ENCODE measurements at places on chromosomes 5 and 9.

- DNase-seq = no peak
These were observed 12.4 kb downstream of the SLC36A1 start for GRCh38 chr5:151459680-151460324.

DNA sequence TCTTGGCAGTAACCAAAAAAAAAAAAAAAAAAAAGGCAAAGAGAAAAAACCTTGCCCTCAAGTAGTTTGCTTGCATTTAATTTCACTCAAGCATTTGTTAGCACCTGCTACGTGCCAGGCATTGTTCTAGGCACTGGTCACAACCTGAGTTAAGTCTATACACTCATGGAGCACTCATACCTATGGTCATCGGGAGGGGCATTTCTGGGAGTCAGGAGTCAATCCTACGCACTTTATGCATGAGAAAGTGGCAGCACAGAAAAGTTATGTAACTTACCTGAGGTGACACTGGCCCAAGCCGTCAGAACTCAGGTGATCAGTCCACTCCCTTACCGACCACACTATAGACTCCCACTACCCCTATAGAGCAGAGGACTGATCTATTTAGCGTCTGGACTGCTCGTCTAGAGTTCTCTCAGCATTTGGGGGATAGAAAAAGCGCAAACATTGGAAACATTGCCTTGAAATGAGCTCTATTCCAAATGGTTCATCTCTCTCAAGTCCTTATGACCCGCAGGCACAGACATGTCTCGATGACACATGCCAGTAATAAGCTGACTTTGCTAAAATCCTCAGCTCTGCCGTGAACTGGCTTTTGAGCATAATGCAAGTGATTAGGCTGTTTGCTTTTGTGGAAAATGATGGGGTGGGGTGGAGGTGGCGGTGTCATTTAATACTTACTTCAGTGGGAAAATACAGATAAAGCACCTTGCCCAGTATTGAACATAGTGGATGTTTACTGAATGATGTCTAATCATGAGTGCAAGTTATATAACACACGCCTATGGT is 160.2 kb downstream of the ARHGEF28 start:
- no peak for DNase-seq

- DNase-seq = no peak
These were observed 185.0 kb downstream of the GAPVD1 start for GRCh38 chr9:125446561-125447094.

- DNase-seq = no peak
These were observed 2.5 kb downstream of the GPBP1 start for GRCh38 chr5:57176350-57176857.

GRCh38 chr5:40619421-40619820 is 60.3 kb upstream of the PTGER4 start:
- DNase-seq = no peak

- DNase-seq = no peak
These were observed 185.0 kb upstream of the PRLR start for GRCh38 chr5:35415309-35415708.

DNA sequence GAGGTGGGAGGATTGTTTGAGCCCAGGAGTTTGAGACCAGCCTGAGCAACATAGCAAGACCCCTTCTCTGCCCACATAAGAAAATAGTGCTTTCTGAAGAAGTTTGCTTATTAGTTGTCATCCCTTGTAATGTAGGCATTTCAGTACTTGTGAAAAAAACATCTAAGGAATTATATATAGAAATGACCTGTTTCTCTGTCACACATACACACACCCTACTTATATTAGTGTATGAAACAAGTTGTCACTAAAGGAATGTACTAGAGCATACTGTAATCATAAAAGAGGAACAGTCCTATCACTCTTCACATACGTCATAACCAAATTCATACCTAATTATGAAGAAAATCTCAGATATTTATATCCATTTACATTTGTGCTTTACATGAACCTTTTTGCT is 122.0 kb downstream of the NIPBL start:
- no peak for DNase-seq

DNA sequence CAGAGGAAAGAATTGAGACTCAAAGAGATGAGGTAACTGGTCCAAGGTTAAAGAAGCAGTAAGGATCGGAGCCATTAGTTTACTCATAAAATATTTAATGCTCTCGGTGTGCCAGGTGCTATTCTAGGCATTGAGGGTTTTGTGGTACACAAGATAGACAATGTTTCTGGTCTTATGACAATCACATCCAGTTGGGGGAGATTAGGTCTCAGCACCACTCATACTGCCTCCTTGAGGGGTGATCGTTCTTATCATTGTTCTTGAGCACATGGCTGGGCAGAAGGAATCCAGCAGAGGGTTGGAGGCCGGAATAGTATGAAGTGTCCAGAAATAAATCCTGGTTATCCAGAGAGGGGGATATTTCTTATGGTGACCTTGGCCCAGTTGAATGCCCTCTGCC is 40.7 kb upstream of the LCP2 start:
- DNase-seq = no peak

DNA sequence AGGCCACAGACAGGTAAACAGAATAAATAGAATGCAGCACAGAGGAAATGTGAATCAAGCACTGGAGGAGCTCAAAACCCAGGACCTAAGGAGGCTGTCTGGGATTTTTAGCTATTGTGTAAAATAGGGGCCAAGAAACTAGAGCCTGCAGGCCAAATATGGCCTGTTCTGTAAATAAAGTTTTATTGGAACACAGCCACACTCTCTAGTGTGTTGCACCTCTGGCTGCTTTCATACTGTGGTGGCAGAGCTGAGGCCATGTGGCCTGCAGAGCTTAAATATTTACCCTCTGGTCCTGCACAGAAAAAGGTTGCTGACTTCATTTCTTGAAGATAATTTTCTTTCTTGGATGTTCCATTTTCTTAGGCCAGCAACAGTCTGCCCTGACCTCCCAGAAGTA is 136.4 kb downstream of the WDR41 start:
- DNase-seq = no peak

GRCh38 chr5:56481428-56482357 is 248.6 kb upstream of the ANKRD55 start:
- no peak for DNase-seq

GRCh38 chr5:120841830-120842229 is 377.7 kb downstream of the PRR16 start:
- no peak for DNase-seq

- DNase-seq = peak; percentile 20
These were observed 29.1 kb downstream of the JADE2 start for GRCh38 chr5:134554319-134555222.

- DNase-seq = no peak
These were observed 298.8 kb upstream of the IRX4 start for GRCh38 chr5:2181557-2181956.

GRCh38 chr5:150014456-150014855 is 13.9 kb downstream of the HMGXB3 start:
- no peak for DNase-seq

DNA sequence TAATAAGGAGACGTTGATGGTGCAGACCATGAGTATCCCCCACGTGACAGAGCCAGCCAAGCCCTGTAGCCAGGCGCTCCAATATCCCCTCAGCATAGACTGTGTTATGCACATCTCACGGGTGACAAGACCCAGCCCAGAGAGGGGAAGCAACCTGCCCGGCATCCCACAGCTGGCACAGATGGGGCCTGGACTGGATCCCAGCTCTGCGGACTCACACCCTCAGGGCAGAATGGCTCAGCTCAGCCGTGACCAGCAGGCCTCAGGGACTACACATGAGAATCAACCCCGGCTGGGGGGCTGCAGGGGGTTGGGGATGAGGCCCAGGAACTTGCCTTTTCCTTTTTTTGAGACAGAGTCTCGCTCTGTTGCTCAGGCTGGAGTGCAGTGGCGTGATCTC is 11.7 kb downstream of the FIBCD1 start:
- no peak for DNase-seq

- DNase-seq = no peak
These were observed 153.1 kb downstream of the TTC39B start for GRCh38 chr9:15153961-15154360.

DNA sequence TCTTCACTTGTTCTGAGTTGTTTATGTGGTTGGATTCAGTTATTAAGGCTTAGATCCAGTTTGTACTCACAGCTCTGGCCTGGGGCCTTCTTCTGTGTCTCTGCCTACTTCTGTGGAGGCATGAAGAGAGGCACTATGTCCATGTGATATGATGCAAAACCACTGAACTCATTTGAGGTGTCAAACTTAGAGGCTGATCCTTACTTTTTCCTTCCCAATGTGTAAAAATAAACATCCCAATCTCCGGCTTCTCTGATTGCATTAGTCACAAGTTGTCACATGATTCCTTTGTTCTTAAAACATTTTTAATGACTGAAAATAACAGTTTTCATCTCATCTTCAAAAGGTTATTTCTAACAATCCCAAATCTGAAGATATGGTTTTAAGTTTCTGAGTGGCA is 276.0 kb upstream of the RGMB start:
- DNase-seq = no peak

- DNase-seq = no peak
These were observed 67.6 kb upstream of the SPATA31D4 start for GRCh38 chr9:81860581-81860980.

- no peak for DNase-seq
These were observed 90.8 kb upstream of the IL7R start for GRCh38 chr5:35765921-35766320.

GRCh38 chr9:37079370-37080164 is 40.8 kb upstream of the ZCCHC7 start:
- DNase-seq = peak; percentile 89

DNA sequence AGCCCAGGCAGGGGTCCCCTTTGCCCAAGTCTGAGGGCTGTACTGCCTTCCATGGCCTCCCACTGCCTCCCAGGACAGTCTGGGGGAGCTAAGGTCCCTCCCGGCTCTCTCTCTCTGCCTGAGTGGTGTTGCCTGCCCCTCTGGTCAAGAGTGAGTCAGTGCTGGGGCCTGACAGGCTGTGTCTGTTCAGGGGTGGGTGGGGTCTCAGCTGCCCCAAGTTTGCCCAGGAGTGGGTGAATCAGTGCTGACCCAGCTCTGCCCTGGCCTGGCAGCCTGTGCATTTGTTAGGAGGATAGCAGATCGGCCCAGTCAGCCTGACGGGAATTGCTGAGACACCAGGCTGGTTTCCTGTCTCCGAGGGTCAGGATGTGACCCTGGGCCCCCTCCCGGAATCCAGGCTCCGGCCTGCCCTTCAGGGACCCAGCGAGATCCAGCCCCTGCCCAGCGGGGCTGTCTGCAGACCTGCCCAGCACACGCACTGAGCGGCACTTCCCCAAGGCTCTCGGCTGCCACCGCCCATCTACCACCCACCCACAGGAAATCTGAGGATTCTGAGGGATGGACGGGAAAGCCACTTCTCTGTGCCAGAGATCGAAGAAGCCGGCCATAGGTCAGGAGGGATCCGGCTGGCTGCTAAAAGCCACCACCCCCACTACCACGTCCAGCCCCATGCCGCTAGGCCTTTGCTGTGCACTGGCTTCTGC is 15.9 kb downstream of the ENG start:
- DNase-seq = no peak

DNA sequence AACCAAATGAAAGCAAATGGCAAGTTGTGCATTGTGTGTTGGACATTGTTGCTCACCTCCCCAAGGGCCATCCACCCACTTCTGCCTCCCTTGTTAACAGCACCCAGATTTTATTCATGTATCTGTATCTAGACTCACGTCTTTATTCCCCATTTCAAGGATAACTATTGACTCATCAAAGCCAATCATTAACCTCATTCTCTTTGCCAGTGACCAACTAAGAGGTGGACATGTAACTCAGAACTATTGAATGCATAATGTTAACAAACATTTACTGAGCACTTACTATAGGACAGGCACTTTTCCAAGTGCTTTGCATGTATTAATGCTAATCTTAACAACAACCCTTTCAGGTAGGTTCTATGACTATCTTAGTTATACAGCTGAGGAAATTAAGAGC is 45.2 kb upstream of the SMARCA2 start:
- DNase-seq = no peak

- DNase-seq = no peak
These were observed 21.6 kb upstream of the SVEP1 start for GRCh38 chr9:110601098-110601497.

DNA sequence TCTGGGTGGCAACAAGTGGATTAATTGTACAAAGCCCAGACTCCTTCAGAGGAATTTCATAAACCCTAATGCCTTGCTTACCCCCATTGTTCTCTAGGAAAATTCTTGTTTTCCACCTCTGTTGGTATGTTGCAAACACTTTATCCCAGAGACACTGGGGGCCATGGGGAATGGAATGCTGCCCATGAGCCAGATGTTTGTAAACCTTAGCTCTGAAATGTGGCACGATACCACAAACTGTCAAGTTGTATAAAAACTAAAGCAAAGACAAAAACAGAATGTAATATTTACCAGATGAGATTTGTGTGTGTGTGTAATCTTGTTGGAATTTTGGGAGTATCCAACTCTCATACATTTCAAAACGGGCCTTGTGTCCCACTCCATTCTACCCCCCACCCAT is 465.0 kb downstream of the EBF1 start:
- DNase-seq = no peak

- no peak for DNase-seq
These were observed 87.7 kb downstream of the NSUN2 start for GRCh38 chr5:6545036-6545693.

GRCh38 chr9:71909887-71910649 is 925 bp downstream of the ABHD17B start:
- no peak for DNase-seq

- DNase-seq = no peak
These were observed 28.4 kb downstream of the COL23A1 start for GRCh38 chr5:178561746-178562264.

DNA sequence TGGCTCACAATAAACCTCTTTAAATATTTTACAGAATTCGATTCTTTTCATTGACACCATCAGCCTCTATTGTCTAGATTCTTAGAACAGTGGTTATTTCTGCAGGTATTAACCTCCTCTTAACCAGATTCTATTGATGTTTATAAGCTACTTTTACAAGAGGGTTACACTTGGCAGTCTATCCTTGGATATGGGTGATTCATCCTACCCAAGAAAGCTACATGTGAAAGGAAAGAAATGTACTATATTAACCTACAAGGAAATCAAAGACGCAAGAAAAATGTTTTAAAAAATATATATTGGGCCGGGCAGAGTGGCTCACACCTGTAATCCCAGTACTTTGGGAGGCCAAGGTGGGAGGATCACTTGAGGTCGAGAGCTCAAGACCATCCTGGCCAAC is 16.7 kb downstream of the SLC25A25 start:
- no peak for DNase-seq

GRCh38 chr9:137807721-137808703 is 69.6 kb upstream of the CACNA1B start:
- no peak for DNase-seq

GRCh38 chr5:63170486-63170885 is 591.9 kb downstream of the LRRC70 start:
- no peak for DNase-seq

DNA sequence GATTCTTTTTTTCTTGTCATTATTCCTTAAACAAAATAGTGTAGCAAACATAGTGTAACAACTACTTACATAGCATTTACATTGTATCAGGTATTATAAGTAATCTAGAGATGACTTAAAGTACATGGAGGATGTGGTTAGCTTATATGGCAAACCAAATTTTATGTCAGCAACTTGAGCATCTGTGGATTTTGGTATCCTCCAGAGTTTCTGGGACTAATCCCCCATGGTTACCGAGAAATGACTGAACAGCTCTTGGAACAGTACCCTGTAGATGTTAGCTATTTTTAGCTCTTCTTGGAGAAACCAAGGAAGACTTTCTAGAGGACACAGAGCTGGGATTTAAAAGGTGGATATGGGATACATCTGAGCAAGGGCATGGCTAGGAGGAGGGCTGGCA is 157.6 kb upstream of the KLF4 start:
- DNase-seq = no peak

GRCh38 chr5:81971111-81971711 is 612 bp upstream of the ATG10 start:
- no peak for DNase-seq
